Gastrocnemius medialis (tissue), 4 donors: ENCODE measurements at places on chromosomes 16 and 17. TPM values are rescaled to one million over a fixed set of nuclear protein-coding genes. Genes with fewer than 3 reads are reported as not detected.

DNA sequence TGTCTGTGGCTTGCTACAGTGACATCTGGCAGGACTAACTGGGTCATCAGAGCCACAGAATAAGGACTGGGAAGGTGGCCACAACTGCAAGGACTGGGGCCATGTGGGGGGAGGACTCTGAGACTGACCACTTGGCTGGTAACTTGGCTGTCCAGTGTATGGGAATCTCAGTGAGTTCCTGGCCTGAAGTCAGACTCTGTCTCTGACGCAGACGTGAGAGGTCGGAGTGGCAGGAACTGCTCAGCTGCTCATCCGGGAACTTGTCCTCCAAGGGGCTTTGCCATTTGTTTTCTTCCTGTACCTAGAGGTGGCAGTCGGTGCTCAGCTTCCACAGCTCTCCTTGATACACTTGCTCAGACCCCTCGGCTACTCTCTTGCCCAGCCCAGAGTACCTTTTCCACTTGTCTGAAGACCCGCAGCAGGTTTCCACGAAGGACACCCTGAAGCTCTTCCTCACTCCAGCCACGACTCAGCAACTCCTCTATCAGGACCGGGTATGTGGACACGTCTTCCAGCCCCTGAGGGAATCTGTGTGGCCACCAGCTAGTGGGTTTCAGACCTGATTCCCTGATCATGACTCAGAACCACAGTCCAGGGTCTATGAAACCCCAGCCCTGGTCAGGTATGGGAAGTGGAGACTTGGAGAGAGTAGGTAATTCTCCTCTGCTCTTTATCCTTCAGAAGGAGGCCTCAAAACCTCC lies 7.3 kb upstream of the DPEP3 start:
- peak; percentile 65 for DNase-seq

DNA sequence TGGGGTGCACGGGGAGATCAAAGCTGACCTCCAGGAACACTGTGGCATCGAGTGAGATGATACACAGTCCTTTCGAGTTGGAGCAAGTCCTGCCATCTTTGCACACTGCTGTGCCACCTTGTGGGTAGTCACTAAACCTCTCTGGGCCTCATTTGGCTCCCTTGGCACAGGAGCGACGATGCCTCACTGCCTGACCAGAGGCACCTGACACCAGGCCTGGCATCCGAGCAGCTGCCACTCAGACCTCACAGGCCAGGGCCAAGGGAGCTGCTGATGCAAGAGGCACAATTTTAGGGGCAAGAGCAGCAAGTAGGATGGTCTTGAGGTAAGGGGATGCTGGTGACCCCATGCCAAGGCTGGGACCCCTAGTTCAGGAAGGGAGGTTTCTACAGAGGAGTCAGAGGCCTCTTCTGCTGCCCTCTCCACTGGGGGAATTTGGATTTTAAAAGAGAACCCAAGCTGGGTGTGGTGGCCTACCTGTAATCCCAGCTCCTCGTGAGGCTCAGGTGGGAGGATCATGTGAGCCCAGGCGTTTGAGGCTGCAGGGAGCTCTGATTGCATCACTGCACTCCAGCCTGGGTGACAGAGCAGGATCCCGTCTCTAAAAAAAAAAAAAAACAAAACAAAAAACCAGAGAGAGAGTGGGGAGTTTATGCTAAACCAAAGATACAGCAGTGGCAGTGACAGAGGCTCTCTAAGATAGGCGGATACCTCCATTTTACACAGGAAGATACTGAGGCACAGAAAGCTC lies 6.7 kb upstream of the ADGRG1 start:
- DNase-seq: no peak

DNA sequence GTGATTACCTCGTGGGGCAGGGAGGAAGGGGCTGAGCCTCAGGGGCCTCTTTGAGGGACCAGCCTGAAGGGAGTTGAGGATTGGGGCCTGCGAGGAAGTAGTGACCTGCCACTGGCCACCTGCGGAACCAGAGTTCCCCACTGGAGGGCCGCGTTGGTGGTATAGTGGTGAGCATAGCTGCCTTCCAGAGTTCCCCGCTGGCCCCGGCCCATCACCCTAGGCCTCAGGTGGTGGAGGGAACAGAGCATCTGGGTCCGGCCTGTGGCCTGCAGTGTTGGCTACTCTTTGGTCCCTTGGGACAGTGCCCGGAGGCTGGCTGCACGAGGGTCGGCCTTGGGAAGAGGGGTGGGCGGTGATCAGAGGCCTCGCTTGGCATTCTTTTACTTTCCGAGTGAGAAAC lies 20.5 kb downstream of the MGAT5B start:
- DNase-seq: no peak

Gene NGFR
- 0.41 TPM for total RNA-seq

Gene CD300A
- not detected for total RNA-seq

Gene KRT17
- total RNA-seq: not detected
